ENCODE measurements at places on chromosomes 13 and 19. TPM values are rescaled to one million over a fixed set of nuclear protein-coding genes. Genes with fewer than 3 reads are reported as not detected.

Gene MCF2L
- 0.19 TPM for total RNA-seq

Gene ACP7
- total RNA-seq: 1.7 TPM

Gene PROZ
- not detected for total RNA-seq

Gene FKRP
- total RNA-seq: 22.6 TPM
